ENCODE measurements at places on chromosomes 6 and 20.

DNA sequence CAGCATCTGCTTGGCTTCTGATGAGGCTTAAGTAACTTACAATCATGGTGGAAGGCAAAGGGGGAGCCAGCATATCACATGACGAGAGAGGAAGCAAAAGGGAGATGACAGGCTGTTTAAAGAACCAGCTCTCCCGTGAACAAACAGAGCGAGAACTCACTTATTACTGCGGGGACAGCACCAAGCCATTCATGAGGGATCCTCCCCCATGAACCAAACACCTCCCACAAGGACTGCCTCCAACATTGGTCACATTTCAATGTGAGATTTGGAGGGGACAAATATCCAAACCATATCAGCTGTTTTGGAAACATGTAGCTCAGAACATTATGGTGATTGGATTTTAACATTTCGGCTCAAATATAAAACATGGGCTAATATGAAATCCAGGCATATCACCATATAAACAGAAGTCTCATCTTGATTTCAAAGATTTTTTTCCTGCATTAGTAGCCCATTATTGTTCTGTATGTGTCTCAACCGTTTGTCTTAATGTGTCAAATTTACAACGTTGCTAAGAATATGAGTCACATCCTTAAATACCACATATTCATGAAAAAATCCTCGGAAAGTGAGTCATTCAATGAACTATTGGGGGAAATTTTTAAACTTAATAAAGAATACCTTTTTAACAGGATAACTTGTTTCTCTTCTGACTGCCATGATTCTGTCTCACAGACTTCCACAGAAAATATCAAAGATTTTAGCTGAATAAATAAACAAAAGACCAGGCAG, 894.3 kb downstream of the TFAP2A start:
- DNase-seq, result peak; percentile 89

DNA sequence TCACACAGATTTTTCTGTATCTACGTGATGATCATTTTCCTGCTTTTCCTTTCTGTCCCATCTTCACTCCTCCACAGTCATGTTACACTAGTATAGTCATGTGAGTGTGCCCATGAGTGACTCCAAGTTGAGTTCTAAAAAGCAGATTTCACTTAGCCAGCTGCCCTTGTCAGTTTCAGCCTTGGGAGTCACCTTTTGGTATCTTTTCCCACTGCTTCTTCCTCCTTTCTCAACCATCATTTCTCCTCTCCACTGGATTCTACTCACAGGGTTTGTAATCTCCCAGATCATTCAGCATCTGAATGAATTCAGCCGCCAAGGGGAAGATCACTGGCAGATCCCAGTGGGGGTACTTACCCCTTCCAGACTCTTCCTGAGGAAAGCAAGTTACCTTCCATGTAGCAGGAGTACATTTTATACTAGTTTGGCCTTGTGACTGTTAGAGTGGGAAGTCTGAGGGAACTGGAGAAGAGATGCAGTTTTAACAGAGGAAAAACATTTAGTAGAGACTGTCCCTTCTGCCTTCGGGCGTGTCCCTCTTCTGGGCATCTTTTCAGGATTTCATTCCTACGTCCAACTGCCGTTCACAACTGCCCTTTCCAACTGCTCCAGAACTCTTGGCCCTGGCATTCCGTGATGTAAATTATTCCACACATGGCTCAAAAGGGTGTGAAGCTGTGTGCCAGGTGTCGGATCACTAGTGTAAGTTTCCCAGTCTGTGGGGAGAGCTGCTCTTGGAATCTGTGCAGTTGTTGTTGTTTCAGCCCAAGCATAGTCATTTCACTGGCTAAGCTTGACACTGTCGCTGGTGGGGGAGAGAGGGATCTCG, 38.9 kb downstream of the BICRAL start:
- peak; percentile 88 for DNase-seq

GRCh38 chr6:106359959-106360409, 533 bp upstream of the CRYBG1 start:
- no peak for DNase-seq

DNA sequence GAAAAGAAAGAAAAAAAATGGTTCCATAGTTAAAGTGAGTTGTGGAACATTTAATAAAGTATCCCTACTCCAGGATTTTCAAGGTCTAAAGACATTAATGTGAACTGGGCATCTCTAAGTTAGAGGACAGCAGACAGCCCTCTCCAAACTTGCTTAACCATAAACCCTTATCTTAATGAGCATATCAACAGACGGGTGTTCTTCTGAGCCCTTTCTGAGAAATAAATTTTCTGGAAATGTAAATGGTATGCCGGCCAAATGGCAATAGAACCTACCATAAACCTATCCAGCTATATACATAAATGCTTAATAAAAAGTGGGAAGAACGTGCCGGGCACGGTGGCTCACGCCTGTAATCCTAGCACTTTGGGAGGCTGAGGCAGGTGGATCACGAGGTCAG, 12.5 kb downstream of the SLC18B1 start:
- DNase-seq, result no peak

- peak; percentile 54 for DNase-seq
Observed at GRCh38 chr6:18400831-18401446, 13.8 kb downstream of the RNF144B start.

- DNase-seq, result no peak
Observed at GRCh38 chr6:139370999-139371345, 3.5 kb downstream of the CITED2 start.

DNA sequence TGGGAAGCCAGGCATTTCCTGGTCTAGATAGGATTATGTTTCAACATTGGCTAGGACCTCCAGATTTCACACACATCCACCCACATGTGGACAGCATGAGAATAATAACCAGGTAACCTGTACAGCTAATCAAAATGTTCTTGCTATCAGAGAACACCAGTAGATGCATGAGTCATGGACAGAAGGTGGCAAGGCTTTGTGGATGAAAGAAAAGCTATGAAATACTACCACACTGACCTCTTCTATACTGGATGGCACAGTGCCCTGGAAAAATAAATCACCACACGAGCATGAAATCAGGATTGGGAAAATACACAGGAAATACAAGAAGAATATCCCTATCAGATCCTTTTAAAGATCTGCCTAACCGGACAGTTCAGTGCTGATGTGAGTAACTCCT, 113.0 kb downstream of the GMDS start:
- peak; percentile 31 for DNase-seq

GRCh38 chr20:35049776-35050352, 42.7 kb downstream of the TRPC4AP start:
- no peak for DNase-seq

DNA sequence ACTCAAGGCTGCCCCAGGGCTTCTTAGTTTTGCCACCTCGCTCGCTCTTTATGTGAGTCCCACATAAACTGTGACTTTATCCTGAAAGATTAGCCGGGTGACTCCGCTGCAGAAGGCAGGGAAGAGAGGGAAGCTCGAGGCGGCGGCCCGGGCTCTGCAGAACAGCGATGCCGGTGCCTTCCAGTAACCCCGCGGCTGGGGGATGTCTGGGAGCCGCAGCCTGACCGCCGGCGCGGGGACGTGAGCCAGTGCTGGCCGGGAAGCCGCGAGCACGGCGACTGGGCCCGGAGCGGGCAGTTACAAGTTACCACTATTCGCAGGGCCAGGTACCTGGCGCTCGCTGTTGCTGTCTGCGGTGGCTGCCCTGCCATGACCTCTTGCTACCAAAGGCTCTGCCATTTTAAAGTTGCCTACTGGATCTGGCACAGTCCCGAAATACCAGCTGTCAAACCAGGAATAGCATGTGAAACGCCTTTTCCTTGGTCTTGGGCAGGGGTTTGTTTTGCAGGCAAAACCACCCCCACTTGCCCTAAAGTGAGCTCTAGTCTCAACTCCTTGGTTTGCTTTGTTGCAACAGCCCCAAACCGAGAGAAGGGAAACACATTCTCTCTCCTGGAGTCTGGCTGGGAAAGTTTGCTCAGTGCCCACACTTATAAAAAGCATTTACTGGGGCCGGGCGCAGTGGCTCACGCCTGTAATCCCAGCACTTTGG, 124.0 kb upstream of the SLC2A12 start:
- DNase-seq, result peak; percentile 24

- DNase-seq, result no peak
Observed at GRCh38 chr6:33433001-33433543, 13.2 kb downstream of the SYNGAP1 start.

DNA sequence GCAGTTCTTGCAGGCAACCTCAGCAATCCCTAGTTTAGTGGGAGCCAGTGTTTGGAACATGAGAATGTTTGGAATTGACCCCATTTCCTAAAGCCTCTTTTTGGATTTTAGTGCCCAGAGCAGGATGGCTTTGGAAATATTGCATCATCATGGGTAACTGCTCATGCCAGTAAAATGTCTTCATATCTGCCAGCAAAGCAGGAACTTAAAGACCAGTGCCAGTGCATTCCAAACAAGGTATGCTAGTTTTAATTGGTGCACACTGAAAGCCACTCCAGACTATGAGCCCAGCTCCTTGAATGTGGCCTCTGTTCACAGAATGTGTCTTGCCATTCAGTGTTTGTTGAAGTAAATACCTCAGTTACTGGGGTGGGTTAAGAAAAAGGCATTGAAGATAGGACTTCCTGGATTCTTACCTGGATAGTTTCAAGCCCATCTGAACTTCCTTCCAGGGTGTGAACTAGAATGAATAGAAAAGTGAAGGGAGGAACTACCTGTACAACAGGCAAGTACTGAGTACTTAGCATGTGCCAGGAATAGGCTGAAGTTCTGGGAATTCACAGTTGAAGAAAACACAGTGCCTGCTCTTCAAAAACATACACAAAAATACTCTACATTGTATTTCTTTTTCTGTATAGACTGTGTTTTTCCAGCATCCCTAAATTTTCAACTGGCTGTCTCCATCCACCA, 70.5 kb downstream of the COL19A1 start:
- no peak for DNase-seq

- DNase-seq, result no peak
Observed at GRCh38 chr6:96234444-96234843, 218.7 kb downstream of the FUT9 start.

DNA sequence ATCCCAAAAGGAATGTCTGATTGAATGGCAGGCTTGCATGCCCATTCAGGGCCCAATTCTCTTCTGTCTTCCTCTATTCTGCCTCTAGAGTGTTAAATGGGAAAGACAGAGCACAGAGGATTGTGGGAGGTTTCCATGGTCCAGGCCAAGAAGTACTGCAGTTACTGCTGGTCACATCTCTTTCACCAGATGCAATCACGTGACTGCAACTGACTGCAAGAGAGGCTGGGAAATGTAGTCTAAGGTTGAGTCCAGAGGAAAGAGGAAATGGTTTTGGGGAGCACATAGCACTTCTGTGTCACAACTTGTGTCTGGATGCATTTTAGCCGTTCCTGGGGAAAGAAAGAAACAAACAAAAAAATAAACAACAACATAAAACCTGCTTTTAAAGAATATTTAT, 336.4 kb upstream of the BTBD3 start:
- peak; percentile 24 for DNase-seq

DNA sequence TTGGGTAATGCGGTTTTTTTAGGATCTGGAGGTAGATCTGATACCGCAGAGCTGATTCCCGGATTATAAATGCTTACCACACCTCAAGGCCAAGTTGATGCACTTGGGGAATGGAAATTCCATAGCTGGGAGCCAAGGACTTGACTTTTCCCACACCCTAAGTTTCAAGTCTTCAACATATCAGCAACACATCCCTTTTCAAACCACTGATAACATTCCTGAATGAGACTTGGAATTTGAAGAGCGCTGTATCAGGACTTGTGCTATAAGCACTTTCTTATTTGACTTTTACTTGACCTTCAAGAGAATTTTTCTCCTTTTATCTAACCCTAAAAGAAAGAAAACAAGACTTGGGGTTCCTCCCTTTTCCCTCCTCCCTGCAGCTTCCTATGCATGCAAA, 90.6 kb upstream of the NAA20 start:
- no peak for DNase-seq

DNA sequence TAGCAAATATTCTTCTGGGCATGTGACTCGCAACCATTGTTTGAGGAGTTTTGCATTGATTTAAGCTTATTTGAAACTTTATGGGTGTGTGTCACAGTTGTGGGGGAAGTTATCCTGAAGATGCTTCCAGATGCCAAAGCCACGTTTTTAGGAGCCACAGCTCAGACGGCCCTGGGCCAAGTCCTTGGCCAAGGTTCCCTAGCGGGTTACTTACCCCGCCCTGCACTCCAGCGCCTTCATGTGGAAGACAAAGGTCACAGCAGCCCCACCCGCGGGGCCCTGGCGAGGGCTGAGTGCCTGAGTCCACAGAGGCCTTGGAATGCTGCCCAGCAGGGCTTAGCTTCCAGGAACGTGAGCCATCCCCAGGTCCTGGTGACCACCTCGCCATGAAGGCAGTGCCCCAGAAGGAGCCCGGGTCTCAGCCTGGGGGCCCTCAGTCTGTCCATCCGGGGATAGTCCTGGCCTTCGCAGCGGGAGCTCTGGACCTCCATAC, 308.3 kb downstream of the CDH4 start:
- peak; percentile 3 for DNase-seq

GRCh38 chr20:32663335-32664011, 10.3 kb downstream of the C20orf203 start:
- DNase-seq, result no peak

- DNase-seq, result no peak
Observed at GRCh38 chr6:44569131-44569530, 181.6 kb downstream of the CDC5L start.

- DNase-seq, result no peak
Observed at GRCh38 chr20:54204481-54204880, 3.4 kb upstream of the PFDN4 start.

- peak; percentile 75 for DNase-seq
Observed at GRCh38 chr20:31675828-31676608, 38.3 kb downstream of the COX4I2 start.

DNA sequence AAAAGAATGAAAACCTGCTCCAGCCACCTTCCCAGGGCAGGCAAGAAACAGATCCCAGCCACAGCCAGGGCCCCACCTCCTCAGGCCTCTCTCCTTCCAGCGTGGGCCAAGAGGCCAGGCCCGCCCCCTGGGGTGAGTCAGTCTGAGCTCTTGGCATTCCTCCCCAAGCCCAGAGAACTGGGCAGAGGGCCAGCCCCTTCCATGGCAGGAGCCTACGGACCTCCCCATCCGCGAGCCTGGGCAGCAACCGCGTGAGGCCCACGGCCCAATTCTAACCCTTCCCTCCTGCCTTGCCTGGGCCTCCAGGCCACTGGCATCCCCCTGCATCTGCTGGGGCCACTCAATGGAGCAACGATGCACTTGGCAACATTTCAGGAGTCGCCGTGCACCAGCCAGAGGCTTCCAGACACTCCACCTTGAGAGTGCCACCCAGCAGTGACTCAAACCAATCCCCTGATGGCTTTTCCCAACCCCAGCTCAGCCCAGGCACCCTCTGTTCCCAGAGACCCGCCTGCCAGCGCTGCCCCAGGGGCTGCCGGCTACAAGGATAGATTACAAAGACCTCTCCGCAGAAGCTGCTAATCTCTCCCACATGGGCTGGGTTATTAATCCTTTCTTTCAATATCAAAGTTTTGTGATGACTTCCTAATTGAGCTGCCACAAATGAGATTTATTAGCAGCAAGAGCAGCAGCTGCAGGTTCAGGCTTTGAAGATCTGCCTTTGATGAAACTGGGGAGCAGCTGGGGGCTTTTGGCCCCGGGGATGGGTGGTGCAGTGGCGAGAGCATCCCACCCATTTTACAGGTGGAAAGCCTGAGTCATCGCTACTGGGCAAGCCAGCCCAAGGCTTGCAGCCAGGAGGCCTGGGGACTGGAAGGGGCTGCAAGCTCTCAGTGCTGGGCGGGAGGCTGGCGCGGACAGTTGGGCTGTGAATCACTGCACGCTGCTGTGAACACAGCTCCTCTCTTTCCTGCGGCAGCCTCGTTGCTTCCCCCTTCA, 85.7 kb downstream of the NFATC2 start:
- DNase-seq, result peak; percentile 95

GRCh38 chr6:42332916-42333315, 115.3 kb upstream of the MRPS10 start:
- DNase-seq, result no peak

- DNase-seq, result no peak
Observed at GRCh38 chr20:20856306-20856705, 143.9 kb upstream of the RALGAPA2 start.

GRCh38 chr20:36861875-36862801, 13.8 kb upstream of the TLDC2 start:
- peak; percentile 92 for DNase-seq
